A549 (cell line): ENCODE measurements at places on chromosomes 7 and 10.

GRCh38 chr7:158056761-158057160, 530.9 kb downstream of the PTPRN2 start:
- no peak for DNase-seq

DNA sequence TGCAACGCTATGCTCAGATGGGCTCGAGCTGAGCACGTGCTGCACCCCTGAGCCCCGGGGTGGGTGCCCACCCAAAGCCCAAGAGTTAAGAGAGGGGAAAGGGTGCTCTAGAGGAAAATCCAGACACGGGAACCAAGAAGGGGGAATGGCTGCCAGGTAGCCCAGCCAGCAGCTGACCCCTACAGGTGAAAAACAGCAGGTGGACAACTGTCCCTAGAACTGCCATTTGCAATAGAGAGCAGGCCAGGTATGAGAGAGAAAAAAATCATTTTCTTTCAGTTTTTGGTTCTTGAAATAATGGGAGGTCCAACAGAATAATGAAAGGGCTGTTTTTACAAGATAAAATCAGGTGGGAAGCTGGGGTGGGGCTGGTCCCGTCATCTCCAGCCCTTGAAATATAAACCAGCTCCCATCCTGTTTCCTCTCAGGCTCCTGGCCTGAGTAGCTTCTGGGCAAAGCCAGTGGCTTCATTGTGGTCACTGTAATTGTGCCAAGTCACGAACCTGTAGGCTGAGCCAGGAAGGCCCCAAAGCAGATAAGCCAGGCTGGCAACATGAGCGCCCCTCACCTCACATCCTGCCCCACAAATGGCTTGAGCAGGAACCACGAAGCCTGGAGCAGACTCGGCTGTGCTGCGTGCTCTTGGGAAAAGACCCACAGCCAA, 257.8 kb downstream of the SNX10 start:
- DNase-seq = no peak

DNA sequence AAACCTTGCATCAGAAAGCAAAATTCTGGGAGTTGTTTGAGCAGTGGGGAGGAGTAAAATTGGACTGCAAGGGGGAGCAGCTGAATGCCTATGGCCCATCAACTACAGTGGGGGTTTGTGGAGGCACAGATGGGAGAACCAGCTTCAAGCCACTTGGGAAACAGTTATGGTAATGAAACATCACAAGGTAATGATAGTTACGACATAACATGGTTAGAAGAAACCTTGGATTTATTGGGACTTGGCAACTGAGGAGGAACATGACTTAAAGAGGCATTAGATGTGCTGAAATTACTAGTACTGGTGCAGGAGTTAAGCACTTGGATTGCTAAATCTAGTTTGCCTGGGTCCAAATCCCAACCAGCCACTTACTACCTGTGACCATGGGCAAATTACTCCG, 868.4 kb downstream of the KCNMA1 start:
- DNase-seq = no peak

GRCh38 chr10:116791241-116791640, 48.9 kb upstream of the HSPA12A start:
- no peak for DNase-seq
